Cortex of kidney (tissue), 1 donor: ENCODE measurements at places on chromosomes 12 and 14.

DNA sequence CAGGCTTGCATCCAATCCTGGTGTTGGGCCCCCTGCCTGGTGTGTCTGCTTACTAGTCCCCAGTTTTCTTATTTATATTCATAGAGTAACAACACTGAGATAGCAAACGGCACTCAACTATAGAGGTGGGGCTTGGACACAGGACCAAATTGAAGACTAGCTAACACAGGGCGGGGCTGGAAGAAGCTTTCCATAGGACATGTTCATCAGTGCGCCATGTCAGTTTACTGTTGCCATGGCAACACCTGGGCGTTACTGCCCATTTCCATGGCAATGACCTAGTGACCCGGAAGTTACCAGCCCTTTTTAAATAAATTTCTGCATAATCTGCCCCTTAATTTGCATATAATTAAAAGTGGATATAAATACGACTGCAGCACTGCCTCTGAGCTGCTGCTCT lies 275.5 kb upstream of the TMEM132C start:
- DNase-seq: no peak

DNA sequence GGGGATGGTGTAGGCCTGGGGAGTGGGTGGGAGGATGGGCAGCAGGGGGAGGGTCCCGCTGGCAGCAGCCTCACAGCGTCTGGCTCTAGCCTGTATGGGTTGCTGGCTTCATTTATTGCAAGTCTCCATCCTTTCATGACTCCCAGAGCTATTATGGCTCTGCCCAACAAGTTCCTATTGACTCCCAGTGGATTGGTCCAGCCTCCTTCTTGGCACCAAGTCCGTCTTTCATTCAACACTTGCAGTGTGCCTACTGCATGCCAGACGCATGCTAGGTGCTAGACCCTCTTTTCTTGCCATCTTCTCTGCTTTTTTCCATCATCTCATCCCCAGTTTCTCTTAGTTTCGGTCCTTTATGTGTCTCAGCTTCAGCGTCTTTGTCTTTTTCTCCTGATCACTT lies 1.1 kb downstream of the PSMB11 start:
- no peak for DNase-seq

DNA sequence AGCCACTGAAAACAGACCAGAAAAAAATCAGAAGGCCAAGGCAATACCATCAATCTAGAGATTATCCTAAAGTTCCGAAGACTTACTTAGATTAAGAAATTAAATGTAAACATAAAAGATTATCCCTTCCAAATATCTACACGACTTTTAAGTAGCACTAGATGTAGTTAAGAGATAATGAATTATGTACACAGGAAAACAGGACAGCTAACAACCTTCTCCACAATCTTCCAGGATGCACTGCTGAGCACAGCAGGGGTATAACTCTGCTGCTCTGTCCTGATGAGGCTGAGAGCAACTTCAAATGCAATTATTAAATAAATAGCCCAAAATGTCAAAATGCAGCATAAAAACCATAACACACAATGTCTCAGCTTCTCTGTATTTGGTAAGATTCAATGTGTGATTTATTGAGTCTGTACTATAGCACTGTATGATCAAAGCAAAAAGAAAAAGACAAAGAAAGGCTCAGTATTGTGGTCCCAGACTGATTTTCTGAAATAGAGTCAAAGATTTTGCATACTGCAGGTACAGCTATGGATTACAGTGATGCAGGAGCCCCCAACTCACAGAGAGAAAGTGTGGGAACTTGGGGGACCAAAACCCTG lies 56.9 kb downstream of the TMTC1 start:
- DNase-seq: no peak

DNA sequence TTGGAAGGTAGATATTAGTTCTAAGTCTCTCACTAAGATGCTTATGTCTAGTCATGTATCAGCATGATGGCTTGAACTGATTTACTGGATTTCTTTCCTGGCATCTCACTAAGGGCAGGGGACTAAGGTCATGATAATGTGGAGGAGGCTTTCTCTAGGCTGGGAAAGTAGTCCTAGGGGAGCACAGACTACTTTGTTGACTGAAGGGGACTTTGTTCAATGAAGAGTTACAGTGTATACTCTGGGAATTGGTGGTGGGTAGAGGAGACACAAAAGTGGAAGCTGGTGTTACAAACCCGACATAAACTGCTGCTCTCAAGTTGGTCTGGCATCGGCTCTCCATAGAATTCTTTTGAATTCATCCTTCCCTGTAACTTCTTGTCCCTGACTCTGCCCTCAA lies 75.2 kb downstream of the SAMD4A start:
- no peak for DNase-seq

GRCh38 chr14:30848449-30849240 lies 25.7 kb upstream of the COCH start:
- no peak for DNase-seq

DNA sequence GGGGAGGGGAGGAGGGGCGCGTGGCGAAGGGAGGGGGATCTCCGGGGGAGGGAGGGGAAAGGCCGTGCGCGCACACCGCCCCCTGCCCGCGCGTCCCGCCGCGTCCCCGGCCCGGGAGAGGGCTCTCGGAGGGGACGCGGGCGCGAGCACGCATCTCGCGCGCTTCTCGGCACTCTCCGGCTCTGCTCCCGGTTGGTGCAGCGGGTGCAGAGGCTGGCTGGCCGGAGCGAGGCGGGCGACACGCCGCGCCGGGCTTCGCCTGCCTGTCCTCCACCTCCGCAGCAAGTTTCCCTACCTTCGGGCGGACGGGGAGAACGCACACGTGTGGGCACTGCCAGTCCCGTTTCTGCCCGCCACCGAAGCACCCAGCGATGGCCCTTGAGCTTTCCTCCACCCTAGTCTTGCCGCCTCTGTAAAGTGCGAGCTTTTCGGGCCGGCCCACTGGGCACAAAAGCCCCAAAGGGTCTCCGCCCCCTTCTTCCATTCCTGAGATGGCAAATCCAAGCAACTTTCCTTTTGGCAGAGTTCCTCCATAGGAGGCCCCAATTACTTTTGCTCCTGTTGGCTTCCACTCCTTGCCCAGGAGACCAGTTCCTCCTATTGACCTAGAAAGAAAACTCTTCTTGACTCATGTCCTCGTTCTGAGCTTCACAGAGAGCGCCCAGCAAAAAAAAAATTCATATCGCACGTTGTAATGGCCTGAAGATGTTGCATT lies 363 bp upstream of the CSAD start:
- DNase-seq: no peak

GRCh38 chr12:56593909-56594621 lies 36.1 kb downstream of the BAZ2A start:
- DNase-seq: no peak

DNA sequence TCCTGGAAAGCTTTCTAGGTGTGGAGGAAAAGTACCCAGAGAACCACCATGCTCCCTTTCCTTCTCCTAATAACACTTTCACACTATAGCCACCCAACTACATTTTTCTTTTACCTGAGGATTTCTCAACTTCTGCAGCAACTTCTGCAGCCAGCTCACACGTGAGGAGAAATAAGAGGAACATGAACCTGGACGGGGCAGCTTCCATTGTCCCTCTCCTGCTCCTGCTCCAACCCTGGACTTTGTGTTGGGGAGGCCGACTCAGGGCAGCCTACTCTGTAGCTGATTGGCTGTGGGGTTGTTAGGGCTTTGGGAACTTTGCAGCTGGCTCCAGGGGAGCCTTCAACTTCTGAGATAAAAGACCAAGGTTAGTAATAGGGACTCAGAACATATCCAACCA lies at the start of gene ERP27:
TSS of gene ERP27 (minus strand) at position 237 of the 400 bp plus-strand sequence. CDS start at position 208, 29 bp downstream.
- no peak for DNase-seq

- no peak for DNase-seq
Measured at GRCh38 chr12:65636436-65636835, 187.8 kb upstream of the HMGA2 start.

DNA sequence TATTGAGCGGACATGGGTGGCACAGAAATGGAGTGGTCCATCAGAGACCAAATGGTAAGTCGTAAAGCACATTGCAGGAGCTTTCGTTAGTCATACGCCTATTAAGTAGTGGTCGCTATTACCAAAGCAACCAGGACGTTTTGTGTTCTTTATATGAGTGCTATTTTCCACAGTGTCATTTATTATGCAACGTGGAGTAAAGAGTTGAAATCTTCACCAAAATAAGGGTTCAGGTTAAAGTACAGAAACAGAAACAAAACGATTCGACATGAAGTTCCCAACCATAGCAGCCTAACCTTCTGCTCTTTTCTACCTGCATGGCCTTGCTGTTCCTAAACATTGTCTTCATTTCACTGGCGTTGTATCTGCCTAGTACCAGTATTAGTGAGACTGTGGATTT lies 20.1 kb upstream of the FGD4 start:
- no peak for DNase-seq

DNA sequence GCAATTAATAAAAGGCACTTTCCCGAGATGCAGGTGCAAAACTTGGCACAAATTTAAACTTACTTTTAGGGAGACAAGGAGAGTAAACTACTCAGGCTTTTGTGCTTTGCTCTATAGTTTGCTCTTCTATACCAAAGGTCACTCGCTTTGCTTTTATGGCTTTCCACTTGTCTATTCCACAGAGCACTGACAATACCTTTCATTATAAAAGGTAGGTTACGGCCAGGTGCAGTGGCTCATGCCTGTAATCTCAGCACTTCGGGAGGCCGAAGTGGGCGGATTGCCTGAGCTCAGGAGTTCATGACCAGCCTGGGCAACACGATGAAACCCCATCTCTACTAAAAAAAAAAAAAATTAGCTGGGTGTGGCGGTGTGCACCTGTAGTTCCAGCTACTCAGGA lies 32.9 kb downstream of the ALKBH1 start:
- DNase-seq: no peak

DNA sequence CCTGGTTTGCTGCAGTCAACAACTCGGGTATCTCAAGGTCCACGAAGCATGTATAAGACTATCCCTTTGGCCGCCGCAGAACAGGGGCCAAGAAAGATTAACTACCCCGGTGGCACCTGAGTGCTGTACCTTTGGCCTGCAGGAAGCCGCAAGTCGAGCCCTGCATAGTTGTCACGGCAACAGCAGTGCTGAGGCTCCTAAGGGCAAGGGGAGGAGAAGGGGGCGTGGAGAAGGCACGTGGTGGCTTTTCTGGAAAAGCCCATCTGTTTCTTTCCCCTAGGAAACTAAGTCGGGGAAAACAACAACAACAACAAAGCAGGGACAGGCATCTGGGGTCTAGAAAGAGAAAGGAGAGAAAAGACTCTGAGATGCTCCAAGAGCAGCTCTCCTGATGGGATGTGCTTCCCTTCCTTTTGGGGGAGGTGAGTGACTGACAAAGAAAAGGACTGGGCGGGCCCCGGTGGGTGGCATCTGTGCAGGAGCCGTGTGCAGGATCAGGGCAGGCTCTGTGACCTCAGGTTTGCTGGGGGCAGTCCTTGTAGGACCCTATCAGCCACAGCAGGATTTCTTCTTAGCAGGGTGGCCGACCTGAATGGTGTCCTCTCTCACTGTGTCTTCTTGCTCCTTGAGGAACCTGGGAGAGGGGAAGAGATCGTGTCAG lies 123.9 kb downstream of the PRMT8 start:
- no peak for DNase-seq

GRCh38 chr14:78170203-78170602 lies at the start of gene NRXN3:
Gene NRXN3 (plus strand): TSS chr14:78170373. CDS start chr14:78243094, 72,721 bp downstream.
- DNase-seq: no peak

DNA sequence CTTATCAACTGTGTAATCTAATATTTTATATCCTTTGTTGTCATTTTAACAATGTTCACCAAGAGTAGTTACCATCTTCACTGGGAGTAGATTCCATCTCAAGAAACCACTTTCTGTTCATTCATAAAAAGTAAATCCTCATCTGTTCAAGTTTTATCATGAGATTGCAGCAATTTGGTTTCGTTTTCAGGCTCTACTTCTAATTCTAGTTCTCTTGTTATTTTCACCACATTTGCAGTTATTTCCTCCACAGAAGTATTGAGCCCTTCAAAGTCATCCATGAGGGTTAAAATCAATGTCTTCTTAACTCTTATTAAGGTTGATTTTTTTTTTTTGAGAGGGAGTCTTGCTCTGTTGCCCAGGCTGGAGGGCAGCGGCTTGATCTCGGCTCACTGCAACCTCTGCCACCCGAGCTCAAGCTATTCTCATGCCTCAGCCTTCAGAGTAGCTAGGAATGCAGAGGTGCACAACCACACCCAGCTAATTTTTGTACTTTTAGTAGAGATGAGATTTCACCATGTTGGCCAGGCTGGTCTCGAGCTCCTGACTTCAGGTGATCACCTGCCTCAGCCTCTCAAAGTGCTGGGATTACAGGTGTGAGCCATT lies 276.6 kb downstream of the ACSS3 start:
- DNase-seq: no peak

GRCh38 chr12:70321191-70321590 lies 44.9 kb upstream of the KCNMB4 start:
- no peak for DNase-seq

GRCh38 chr12:93297032-93297431 lies 80.7 kb upstream of the NUDT4 start:
- DNase-seq: no peak

DNA sequence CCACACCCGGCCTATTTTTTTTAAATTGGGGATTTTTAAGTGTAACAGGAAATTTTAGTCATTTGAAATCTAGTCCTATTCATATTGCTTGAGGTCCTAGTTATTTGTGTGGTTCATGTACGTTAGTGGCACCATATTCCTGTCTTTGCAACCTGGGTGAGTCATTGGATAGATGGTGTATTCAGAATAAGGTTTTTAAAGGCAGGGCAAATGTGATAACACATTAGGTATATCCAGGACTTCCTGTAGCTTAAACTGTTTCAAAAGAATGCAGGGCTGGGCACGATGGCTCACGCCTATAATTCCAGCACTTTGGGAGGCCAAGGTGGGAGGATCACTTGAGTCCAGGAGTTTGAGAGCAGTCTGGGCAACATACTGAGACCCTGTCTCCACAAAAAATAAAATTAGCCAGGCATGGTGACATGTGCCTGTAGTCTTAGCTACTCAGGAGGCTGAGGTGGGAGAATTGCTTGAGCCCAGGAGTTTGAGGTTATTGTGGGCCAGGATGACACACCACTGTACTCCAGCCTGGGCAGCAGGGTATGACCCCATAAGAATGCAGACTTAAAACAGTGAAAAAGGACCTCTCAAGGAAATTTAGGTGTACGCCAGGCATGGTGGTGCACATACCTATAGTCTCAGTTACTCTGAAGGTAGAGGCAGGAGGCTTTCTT lies 8.1 kb downstream of the ATP6V0A2 start:
- DNase-seq: no peak

GRCh38 chr12:3251067-3251466 lies 173.9 kb downstream of the TSPAN9 start:
- no peak for DNase-seq

- no peak for DNase-seq
Measured at GRCh38 chr12:93025145-93026103, 96.3 kb upstream of the EEA1 start.

DNA sequence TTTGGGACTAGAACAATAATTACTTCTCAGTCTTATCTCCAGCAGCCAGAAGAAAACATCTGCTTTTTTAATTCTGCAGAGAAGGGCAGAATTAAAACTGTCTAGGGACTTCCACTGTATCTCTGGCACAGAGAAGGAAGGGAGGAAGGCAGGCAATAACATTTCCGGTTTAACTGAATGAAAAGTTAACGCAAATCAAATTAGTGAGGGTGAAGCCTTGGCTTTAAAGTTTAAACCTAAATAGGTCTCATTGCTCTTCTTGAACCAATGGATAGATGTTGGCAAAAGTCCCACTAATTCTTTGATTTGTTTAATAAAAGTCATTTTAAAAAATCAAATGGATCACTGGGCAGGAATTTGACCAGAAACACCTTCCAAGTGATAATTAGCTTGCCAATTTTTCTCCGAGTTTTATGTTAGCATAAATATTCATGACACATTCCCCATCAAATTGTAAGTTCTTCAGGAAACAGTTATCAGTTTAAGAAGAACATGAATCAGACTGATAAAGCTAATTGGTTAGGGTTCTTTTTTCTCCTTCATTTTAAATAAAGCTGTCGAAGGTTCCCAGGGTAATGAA lies 181.9 kb downstream of the SLC15A5 start:
- DNase-seq: no peak
